Activated CD4-positive, alpha-beta T cell treated with anti-CD3 and anti-CD28 coated beads, Interleukin-2, amount 50 U/mL, for 1 hour (primary cell): ENCODE measurements at places on chromosomes 3 and 15.
A peak's percentile ranks its signal among the peaks of the same experiment; 100 is the strongest.

- no peak for DNase-seq
Measured at GRCh38 chr15:100241572-100242482, 99.9 kb downstream of the ADAMTS17 start.

DNA sequence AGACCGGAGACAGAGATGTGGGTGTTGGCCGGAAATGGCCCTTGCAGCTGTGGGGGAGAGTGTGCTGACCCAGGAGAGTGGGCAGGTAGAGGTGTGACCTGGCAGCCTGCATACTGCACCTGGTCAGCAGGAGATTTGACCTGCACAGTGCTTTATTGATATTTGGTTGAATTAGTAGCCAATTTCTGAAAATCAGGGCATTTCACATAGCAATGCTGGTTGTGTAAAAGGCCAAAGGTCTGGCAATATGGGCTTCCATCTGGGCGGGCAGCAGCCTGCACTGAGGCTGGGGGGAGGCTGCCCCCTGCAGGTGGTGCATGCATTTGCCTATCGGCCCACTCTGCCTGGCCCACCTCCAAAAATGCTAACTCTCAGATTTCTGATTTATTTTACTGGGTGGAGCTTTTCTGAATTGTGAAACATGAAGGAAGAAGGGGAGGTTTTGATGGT is 9.4 kb upstream of the MGLL start:
- DNase-seq = no peak

- DNase-seq = no peak
Measured at GRCh38 chr3:36146404-36146803, 233.9 kb upstream of the STAC start.

DNA sequence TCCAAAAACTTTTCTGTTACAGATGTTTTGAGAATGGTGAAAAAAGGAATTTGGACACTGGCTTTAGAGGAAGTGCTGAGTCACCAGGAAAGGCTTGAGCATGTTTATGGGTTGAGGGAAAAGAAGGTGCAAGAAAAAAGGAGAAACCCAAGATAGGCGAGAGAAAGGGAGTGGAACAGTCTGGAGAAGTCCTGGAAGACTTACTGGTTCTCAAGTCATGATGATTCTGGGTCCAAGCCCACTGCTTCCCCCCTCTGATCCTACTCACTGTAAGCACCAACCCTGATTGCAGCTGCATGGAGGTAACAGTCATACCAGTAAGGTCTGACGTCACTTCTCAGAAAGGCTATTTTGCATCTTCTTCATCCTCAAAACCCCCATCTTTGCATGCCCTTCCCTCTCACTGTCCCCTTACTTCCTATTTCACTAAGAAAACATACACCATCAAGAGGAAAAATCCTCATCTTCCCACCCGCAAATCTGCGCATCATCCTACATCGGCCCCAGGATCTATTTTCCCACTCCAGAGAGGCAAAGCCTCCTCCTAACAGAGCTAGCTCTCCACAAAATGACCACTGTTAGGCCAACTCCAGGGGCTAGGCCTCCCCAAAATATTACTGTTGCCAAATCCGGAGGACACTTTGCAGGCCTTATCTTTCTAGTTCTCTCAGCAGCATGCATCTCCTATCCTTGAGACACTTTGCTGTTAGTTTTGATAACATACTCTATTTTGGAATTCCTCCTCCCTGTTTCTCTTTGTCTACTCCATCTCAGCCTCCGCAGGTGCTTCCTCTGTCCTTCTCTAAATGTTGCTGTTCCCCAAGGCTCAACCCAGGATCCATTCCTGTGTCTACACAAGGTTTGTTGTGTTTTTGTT is 3.2 kb upstream of the ATP13A3 start:
- DNase-seq = no peak

GRCh38 chr3:122680475-122681283 is at the start of gene PARP14:
Gene PARP14 (plus strand): TSS chr3:122680839. CDS start chr3:122680884, 45 bp downstream.
- peak; percentile 47 for DNase-seq

GRCh38 chr15:40282147-40282868 is 556 bp downstream of the ANKRD63 start:
- DNase-seq = peak; percentile 46

GRCh38 chr15:55703873-55704301 is 39.1 kb downstream of the PRTG start:
- no peak for DNase-seq

GRCh38 chr15:31831596-31831995 is 198.7 kb upstream of the CHRNA7 start:
- DNase-seq = no peak

GRCh38 chr3:122979211-122979610 is 48.4 kb downstream of the SEMA5B start:
- no peak for DNase-seq

GRCh38 chr15:57761562-57761961 is 55.0 kb downstream of the POLR2M start:
- no peak for DNase-seq

- DNase-seq = no peak
Measured at GRCh38 chr3:154616298-154616697, 186.3 kb upstream of the GPR149 start.

GRCh38 chr15:74444106-74445062 is 10.6 kb upstream of the SEMA7A start:
- DNase-seq = no peak

DNA sequence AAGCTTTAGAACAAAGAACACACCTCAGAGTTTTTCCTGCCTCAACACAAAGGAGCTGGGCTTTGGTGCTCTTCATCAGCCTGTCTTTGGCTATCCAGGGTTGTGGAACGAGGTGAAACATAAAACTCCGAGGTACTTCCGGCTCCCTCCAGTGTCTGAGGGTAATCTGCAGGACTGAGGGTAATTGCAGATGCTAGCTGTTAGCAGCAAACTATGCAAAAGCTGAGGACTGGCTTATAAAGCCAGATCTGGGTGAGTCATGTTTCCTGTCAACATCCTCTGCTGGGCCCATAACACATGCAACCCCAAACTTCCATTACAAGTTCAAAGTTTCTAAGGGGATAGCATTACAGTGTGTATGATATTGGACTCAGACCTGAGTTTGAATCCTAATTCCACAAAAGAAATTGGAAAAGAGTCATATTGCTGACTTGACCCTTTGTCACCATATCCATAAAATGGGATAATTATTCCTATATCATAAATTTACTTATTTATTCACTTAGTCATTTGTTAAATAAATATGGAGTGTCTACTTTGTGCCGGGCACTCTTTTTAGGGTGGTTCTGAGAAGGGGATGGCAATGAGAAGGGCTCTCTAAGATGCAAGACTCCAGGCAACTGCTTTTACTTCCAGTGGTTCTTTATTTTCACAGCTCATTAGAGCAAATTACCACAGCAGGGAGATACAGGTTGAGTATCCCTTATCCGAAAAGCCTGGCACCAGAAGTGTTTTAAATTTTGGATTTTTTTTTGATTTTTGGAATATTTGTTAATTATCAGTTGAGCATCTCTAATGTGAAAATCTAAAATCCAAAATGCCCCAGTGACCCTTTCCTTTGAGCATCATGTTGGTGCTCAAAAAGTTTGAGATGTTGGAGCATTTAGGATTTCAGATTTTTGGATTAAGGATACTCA is 9.5 kb upstream of the TRIM69 start:
- peak; percentile 65 for DNase-seq

GRCh38 chr3:70040386-70040785 is 40.9 kb downstream of the SAMMSON start:
- no peak for DNase-seq

DNA sequence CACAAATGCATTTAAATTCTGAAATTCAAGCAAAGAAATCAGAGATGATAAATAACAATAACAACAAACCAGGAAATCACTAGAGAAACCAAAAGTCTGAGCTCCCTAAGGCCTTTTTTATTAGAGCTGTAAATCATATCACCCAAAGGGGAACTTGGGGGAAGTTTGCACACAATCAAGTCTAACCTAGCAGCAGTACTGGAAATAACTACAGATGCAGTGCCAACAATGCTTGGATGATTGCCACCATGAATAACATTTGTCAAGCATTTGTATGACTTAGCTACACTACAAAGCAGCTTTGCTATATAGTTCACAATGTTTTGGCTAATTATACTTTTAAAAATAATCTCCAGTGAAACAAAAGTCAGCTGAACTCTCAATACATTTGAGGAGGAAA is 27.8 kb downstream of the SHQ1 start:
- no peak for DNase-seq

- no peak for DNase-seq
Measured at GRCh38 chr15:85480923-85481322, 100.5 kb downstream of the AKAP13 start.

GRCh38 chr15:50244153-50244552 is 21.4 kb downstream of the HDC start:
- no peak for DNase-seq

- DNase-seq = no peak
Measured at GRCh38 chr15:80216141-80216540, 35.9 kb downstream of the CTXND1 start.

GRCh38 chr3:189927975-189928895 is 192.5 kb downstream of the P3H2 start:
- no peak for DNase-seq

- DNase-seq = no peak
Measured at GRCh38 chr3:127962937-127963336, 47.9 kb downstream of the KBTBD12 start.

GRCh38 chr3:124007186-124007585 is 15.3 kb upstream of the ROPN1 start:
- no peak for DNase-seq

DNA sequence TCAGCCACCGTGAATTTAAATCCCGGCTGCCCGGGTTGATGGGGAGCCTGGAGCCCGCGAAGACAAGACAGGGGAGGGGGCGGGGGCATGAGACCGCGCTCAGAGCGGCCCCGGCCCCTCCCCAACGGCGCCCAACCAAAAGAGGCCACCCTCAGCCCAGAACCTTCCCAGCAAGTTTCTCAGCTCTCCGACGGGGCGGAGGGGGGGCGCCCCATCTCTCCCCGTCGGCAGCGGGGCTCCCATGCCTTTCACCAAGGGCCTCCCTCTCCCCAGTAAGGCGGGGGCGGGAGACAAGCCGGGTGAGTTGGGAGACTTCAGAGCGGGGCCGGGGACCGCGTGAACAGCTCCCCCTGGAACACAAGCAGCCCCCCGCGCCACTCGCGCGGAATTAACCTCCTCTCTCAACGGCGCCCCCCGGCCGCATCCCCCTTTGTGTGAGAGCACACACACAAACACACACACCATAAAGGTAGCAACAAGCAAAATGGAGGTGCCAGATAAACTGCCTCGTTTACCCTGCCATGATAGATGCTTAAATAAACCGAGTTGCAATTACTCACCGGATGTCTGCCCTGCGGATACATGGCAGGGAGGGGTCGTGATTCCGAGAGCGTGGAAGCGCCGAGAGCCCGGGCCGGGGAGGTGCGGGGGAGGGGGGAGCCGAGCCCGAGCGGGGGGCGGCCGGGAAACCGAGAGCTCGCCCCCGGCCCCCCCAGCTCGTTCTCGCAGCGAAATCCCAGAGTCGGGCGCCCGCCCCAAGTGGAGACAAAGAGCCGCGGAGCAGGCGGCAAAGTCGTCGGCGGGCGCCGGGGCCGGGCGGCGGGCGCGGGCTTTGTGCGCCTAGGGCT is 1.3 kb downstream of the TLE3 start:
- peak; percentile 49 for DNase-seq

- DNase-seq = no peak
Measured at GRCh38 chr3:94525043-94525442, 462.2 kb downstream of the NSUN3 start.

DNA sequence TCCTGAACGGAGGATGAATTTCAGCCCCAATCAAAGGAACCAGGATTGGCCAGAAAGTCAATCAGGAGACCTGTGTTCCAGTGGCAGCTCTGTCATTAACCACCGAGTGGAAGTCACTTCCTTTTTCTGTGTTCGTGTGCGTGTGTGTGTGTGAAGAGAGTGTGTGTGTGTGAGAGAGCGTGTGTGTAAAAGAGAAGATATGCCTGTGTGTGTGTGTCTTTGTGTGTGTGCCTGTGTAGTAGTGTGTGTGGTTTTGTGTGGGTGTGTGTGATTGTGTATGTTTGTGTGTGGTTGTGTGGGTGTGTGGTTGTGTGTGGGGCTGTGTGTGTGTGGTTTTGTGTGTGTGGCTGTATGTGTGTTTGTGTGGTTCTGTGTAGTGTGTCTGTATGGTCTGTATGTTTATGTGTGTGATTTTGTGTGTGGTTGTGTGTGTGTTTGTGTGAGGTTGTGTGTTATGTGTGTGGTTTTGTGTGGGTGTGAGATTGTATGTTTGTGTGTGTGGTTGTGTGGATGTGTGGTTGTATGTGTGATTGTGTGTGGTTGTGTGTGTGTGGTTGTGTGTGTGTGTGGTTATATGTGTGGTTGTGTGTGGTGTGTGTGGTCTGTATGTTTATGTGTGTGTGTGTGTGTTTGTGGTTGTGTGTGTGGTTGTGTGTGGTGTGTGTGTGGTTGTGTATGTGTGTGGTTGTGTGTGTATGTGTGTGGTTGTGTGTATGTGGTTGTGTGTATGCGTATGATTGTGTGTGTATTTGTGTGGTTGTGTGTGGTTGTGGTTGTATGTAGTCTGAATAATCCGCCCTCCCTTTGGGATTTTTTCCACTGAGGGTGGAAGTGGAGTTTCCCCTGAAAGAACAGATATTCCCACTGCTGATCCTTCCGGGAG is 314.4 kb downstream of the SHQ1 start:
- no peak for DNase-seq

GRCh38 chr3:113498221-113499005 is 16.5 kb downstream of the SPICE1 start:
- DNase-seq = no peak

GRCh38 chr3:114406922-114407321 is 113.1 kb downstream of the TIGIT start:
- no peak for DNase-seq

- DNase-seq = no peak
Measured at GRCh38 chr3:155753038-155753639, 8.3 kb upstream of the PLCH1 start.

DNA sequence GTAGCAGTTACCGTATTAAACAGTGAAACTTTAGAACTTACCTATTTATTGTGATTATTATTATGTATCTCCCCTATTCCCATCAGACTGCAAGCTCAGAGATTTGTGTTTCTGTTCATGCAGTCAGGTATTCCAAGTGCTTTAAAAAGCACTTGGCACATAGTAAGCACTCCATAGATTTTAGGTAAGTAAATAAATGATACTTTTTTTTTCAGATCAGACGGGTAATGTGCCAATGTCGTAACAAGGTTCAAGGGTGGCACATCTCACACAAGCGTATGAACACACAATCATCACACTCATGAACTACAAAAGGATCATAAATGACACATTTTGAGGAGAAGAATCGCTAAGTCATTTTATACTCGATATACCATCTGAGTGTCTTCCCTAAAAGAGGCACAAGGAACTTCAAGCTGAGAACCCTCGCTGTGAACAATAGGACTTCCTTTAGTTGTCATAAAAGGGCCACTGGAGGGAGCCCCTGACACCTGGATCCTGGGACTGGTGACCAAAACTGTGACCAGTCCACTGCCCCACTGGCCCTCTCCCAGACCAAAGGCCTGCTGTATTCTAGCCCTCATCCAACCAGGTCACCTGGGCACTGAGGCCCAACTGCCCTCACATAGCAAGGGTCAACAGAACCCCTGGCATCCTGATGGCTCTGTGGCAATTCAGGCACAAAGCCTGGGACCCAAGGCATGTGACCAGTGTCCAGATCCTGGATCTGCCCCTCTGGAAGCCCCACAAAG is 32.1 kb downstream of the KIF9 start:
- no peak for DNase-seq
